ENCODE measurements at places on chromosomes 1 and 21. TPM values are rescaled to one million over a fixed set of nuclear protein-coding genes. Genes with fewer than 3 reads are reported as not detected.

USP16 gene
- 68.3 TPM for total RNA-seq

S100A7A gene
- total RNA-seq = not detected

CLCNKB gene
- total RNA-seq = not detected

- DNase-seq = no peak
Measured at GRCh38 chr1:14313731-14314431, 284.6 kb upstream of the KAZN start.

GRCh38 chr1:30786264-30786991 is 28.9 kb upstream of the LAPTM5 start:
- no peak for DNase-seq

GRCh38 chr1:83693427-83694126 is 305.4 kb downstream of the TTLL7 start:
- no peak for DNase-seq

DNA sequence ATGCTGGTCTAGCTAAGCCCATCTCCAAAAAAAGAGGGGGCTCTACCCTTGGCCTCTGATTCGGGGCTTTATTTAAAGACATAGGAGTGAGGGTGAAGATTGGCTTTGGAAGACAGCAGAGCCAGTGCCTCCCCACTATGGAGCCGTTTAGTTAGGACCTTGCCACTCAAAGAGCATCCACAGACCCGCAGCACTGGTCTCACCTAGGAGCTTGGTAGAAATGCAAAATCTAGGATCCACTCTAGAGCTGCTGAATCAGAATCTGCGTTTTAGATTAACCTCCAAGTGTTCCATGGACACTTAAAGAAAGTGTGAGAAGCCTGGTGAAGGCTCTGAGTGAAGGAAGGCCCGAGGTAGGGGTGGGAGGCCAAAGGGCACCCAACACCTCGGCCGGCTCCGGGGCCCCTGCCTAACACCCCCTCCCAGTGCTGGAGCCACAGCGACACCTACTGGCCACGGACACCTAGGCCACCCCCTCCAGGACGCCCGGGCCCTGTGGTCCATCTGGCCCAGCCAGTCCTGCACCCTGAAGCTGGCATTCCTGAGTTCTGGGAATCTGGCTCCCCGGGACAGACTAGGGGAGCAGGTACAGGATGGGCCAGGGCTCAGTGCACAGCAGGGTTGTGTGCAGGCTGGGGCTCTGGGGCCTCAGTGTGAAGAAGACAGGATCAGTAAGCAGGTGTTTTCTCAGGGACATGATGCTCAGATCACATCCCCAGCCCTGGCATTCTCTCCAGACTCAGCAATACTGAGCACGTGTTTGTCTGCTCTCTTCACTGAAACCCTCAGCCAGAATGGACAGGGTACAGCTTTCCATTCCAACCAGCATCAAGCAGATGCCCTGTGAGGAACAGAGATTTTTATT is 79.2 kb downstream of the TMEM53 start:
- DNase-seq = peak; percentile 62

GRCh38 chr1:194362327-194362726 is 1175.9 kb upstream of the B3GALT2 start:
- no peak for DNase-seq

- DNase-seq = no peak
Measured at GRCh38 chr21:35922618-35923017, 137.7 kb downstream of the SETD4 start.

- no peak for DNase-seq
Measured at GRCh38 chr1:198492872-198493271, 47.6 kb downstream of the ATP6V1G3 start.

DNA sequence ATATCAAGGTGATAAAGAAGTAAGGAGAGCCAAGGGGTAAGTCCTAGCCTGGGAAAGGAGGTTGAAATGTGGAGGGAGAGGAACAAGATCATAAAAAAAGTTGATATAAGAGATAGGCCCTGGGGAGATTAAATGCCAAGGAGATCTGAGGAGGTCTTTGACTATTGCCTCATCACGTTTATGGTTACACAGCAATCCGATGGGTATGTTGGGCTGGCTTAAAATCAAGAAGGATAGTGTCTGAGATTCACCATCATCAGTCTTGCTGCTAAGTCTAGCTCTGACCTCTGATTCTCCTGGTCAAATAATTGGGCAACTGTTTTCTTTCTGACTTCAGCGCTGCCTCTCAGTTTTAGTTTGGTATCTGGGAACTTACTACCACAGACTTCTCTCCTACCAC is 416.3 kb downstream of the GPATCH2 start:
- DNase-seq = no peak

- DNase-seq = no peak
Measured at GRCh38 chr21:27589781-27590180, 622.9 kb upstream of the ADAMTS5 start.

DNA sequence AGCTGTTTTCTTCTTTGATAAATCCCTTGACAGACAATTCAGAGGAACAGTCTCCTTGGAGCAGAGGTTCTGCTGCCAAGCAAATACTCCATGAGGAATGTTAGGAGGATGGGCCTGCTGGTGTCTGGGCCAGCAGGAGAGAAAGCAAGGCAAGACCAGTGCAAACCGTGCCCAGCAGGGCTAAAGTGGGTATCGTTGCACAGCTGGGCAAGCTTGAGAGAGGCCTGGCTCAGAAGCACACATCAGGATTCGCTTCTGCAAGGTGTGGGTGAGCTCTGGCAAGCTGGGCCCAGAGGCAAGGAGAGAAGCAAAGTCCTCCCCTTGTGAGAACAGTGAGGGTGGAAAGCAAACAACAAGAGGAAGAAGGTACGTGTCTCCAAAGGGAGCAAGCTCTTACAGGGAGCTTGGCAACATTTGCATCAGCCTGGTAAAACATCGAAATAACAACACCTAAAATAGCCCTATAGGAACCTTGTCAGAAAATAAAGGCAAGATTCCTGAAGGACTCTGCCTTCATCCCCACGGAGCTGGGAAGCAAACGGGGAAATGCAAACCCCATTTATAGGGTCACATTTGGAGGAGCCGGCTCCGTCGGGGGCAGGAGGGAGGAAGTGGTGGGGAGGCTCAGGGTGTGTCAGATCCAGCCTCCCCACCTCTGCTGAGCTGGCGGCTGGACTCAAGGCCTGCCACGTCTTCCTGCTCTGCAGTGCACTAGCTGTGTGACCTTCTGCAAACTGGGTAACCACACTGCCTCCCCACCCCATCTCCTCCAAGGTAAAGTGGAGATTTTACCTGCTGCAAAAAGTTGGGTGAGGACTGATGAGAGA is 62.3 kb upstream of the HIVEP3 start:
- no peak for DNase-seq

- DNase-seq = no peak
Measured at GRCh38 chr1:172431204-172431603, 10.7 kb downstream of the C1orf105 start.

DNA sequence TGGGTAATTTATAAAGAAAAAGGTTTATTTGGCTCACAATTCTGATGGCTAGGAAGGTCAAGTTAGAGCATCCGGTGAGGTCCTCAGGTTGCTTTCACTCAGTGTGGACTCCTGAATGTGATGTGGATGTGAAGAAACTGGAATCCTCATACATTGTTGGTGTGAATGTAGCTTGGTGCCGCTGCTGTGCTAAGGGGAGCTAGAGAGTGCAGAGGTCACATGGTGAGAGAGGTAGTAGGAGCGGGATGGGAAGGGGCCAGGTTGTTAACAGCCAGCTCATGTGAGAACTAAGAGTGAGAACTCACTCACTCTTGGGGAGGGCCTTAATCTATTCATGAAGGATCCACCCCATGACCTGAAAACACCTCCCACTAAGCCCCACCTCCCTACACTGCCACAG is 21.8 kb downstream of the ITSN1 start:
- no peak for DNase-seq

GRCh38 chr1:247113094-247113497 is 8.9 kb upstream of the ZNF669 start:
- DNase-seq = no peak
